ENCODE measurements at places on chromosomes 12 and 14. TPM values are rescaled to one million over a fixed set of nuclear protein-coding genes. Genes with fewer than 3 reads are reported as not detected.

DNA sequence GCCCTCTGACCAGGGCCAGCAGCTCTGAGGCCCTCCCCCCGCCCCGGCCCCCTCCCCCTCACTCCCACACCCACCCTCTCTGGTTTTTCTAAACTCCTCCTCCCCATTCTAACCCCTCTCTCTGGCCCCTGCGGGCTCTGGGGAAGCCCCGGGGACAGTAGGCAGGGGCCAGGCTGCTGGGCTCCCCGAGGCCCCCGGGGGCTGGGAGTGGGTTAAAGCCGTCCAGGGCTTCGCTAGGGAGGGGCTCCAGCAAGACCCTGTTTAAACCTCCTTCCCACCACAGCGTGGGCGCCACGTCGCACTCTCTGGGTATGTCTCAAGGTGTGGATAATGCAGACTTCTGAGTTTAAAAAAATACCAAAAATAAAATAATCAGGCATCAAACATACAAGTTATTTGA is 51.4 kb downstream of the GALNT9 start:
- no peak for DNase-seq

GRCh38 chr14:75401361-75401760 is 26.5 kb upstream of the JDP2 start:
- peak; percentile 75 for DNase-seq

DNA sequence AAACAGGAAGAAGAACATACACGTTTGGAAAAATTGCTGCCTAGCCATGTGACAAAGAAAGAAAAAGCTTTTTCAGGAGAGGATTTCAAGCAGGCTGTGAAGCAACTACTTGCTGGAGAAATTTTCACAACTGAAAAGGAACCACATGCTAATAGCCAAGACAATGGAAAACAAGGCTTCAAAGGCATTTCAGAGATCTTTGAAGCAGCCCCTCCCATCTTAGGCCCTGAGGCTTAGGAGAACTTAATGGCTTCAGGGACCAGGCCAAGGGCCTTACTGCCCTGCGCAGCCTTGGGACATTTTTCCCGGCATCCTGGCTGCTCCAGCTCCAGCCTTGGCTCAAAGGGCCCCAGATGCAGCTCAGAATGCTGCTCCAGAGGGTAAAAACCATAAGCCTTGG is 255.9 kb upstream of the ARID2 start:
- DNase-seq, result no peak

- no peak for DNase-seq
These were observed 140.4 kb upstream of the NRXN3 start for GRCh38 chr14:78029601-78030372.

DNA sequence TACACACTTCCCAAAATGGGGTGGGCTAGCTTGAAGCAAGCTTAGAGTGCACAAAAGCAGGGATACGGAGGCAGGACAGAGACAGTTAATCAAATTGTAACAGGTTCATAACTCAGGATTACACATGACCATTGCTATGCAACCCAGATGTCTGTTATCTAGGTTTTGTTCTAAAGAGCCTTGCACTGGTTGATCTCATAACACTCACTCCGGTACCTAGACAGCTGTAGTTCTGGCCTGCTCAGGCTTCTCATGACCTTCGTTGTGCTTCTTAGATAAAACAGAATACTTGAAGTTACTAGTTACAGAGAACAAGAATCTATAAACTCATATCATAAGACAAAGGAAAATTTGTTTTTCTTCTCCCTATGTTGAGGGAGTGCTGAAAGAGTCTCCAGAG is 983.4 kb downstream of the TMEM121 start:
- no peak for DNase-seq

DNA sequence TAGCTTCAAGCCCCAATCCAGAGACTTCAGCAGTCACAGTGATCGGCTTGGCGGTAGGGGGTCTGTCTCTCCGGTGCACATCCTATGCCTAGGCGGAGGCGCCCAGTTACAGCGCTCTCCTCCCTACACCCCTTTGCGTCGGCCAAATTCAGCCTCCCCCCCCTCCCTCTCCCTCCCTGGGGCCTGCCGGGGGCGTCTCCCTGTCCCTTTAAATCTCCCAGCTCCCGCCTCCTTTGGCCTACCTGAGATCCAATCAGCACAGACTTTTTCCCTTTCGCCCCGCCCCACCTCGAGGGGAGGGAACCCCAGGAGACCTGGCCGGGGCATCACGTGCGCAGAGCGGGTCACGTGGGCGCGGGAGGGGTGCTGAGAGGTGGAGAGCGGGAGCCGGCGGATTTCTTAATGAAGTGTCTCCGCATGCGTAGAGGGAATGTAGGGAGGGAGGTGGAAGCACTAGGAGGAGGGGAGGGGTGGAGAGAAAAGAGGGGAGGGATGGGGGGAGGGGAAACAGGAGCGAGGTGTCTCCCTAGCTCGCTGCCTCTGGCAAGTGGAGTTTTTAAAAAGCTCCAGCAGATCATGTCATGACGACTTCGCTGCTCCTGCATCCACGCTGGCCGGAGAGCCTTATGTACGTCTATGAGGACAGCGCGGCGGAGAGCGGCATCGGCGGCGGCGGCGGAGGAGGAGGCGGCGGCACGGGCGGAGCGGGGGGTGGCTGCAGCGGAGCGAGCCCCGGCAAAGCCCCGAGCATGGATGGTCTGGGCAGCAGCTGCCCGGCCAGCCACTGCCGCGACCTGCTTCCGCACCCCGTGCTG is at the start of gene HOXC13:
TSS of gene HOXC13 (plus strand) at position 506 of the 815 bp plus-strand sequence. CDS start at position 582, 76 bp downstream.
- no peak for DNase-seq

- no peak for DNase-seq
These were observed 3.8 kb downstream of the CBLN3 start for GRCh38 chr14:24425704-24426103.

GRCh38 chr12:2475984-2476383 is 318.8 kb upstream of the FKBP4 start:
- peak; percentile 43 for DNase-seq

GRCh38 chr12:591167-592023 is 71.8 kb downstream of the NINJ2 start:
- peak; percentile 90 for DNase-seq

DNA sequence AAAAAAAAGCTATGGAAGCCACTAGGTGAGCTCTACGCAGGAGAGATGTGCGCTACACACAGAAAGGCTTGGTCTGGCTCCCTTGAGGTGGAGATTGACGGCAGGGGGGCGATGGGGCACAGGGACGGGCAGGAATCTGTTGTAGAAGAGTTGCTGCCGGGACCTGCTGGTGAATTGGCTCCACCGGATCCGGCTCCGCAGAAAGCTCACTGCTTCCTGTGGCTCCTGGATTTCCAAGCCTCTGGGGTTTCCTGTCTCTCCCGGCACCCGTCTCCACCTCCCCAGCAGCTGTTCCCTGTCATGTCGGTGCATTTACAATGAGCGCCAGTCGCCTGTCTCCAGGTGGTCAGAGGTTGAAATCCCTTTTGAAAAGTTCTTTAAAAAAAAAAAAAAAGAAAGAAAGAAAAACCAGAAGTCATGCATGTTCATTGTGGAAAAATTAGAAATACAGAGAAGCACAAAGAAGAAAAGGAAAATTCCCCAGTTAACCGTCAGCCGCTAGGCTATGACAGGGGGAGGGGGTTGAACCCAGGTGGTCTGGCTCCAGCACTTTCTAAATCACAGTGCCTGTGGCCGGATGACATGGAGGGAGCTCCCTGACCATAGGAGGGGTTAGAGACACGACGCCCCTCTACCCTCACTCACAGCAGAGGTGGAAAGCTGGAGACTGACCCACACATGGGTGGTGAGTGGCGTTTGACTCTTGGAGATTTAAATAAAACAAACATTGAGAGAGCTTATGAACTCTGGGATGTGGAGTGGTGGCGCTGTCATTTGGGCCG is 20.8 kb downstream of the FAM222A start:
- DNase-seq, result peak; percentile 42

GRCh38 chr12:62915204-62915529 is 19.8 kb downstream of the PPM1H start:
- DNase-seq, result peak; percentile 69

DNA sequence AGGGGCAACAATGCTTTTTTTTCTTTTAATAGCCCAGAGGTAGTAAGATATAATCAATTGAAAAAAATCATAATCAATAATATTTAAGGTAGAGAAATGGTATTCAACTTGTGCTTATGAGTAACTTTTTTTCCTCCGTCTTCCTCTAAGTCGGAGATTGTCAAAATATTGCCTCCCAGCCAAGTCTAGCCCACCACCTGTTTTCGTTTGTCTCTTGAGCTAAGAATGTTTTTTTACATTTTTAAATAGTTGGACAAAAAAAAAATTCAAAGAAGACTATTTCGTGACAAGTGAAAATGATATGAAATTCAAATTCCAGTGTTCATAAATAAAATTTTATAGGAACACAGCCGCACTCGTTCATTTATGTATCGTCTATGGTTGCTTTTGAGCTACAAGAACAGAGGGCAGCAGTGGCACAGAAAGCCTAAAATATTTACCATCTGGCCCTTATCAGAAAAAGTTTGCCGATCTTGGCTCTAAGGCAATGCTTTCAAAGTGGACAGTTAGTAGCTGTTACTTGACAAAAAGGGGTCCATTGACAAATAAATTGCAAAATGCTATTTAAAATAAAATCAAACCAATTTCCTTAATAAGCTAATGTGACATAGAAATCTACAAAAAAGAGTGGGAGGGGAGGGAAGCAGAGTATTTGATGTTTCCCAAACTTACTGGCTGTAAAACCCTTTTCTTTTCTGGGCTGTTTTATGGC is 40.8 kb upstream of the MAX start:
- no peak for DNase-seq

- no peak for DNase-seq
These were observed 275.0 kb upstream of the ATP2B1 start for GRCh38 chr12:89983622-89984021.

- peak; percentile 92 for DNase-seq
These were observed 2.1 kb upstream of the SERPINA1 start for GRCh38 chr14:94390372-94391086.

DNA sequence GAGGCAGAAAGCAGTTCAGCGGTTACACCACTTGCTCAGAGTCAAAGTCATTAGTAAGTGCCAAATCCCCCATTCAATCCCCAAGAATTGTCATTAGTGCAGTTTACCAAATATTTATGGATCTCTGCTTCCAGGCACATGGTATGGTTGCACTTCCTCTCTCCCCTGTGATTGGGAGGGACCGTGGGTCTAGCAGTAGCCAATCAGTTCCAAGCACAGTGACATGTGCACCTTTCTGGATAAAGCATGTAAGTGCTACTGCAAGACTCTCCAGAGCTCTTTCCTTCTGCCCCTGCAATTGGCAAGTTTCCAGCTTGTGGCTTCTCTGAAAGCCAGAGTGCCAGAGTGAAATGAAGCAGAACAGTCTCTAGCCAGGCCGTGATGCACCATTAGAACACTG is 85.3 kb upstream of the FLRT2 start:
- DNase-seq, result no peak

- DNase-seq, result peak; percentile 53
These were observed 608.4 kb upstream of the FOXG1 start for GRCh38 chr14:28157887-28158791.

GRCh38 chr12:106333010-106333409 is 24.5 kb upstream of the POLR3B start:
- no peak for DNase-seq

GRCh38 chr12:25793196-25793595 is 165.3 kb upstream of the RASSF8 start:
- no peak for DNase-seq

GRCh38 chr12:99454539-99455172 is 192.9 kb upstream of the GARIN6 start:
- DNase-seq, result no peak

DNA sequence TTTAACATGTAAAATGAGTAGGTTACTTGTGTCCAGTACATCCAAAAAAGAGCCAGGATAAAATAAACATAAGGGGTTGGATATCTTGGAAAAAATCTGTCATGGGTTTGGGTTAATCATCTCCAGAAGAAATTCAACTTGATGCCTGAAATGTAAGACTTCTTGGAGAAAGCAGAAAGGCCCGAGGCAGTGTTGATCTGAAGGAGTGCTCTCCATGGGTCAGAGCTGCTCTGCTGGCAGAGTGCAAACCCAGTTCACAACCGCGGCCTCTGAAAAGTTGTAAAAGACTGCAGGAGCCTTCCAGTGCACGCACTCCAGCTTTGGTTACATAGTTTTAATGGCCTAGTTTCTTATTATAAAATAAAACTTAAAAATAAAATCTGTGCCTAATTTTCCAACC is 97.3 kb upstream of the ALX1 start:
- DNase-seq, result no peak

DNA sequence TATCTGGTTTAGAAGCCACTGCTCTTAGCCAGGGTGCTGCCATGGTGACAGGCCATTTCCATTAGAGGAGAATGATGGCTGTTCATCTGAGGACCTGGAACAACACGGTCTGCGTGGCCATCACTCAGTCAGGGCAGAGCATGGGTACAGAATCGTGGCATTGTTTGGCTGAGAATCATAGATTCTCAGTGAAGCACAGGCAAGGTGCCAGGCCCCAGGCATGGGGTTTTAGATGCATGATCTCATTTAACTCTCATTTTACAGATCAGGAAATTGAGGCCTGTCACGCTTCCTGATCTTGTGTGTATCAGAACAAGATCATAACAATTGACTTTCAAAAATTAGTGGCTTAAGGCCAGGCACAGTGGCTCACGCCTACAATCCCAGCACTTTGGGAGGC is 26.8 kb upstream of the IRF2BPL start:
- DNase-seq, result no peak

DNA sequence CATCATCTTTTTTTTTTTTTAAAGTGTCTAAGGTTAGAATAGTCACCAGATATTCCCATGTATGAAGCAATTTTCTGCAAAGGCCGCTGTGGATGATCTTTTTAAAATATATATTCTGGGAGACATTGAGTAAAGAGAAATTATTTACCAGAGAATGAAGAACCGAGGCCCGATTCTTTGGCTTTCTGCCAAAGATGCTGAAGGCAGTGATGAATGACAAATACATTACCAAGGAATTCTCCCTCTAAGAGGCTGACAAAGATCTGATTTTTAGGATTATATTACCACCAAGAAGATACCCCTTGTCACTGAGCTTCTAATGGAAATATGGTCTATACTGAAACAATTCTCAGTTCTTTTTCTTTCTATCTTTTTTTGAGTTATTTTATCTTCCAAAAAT is 336.8 kb downstream of the NAV3 start:
- no peak for DNase-seq

- no peak for DNase-seq
These were observed 73.5 kb downstream of the TTC7B start for GRCh38 chr14:90742729-90743128.

GRCh38 chr12:108642269-108642870 is 8.7 kb upstream of the SELPLG start:
- no peak for DNase-seq

DNA sequence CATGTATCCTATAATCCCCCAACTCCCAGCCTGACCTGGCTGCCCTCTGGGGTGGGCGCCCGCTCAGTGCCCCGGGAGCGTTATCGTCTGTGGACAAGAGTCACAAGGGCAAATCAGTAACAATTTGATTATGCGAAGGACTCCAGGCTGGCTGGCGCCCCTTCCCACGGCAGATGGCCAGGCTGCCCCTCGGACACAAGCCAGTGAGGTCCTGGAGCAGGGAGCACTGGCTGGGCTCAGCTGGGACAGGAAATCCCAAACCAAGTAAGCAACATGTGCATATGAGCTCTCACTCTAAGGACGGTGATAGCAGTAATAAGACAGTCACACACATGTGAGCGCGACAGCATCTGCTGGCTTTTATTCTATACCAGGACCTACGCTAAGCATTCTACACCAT is 59.3 kb upstream of the FAM222A start:
- DNase-seq, result no peak

ZNF219 gene
- 49.4 TPM for total RNA-seq

TGFB3 gene
- 29.5 TPM for total RNA-seq

TAS2R30 gene
- total RNA-seq, result 0.27 TPM

HOTAIR gene
- total RNA-seq, result not detected

GARIN6 gene
- total RNA-seq, result not detected

MIP gene
- not detected for total RNA-seq

KLHL33 gene
- 0.62 TPM for total RNA-seq

KRT83 gene
- total RNA-seq, result not detected
